ENCODE measurements at places on chromosomes 2 and 18. TPM values are rescaled to one million over a fixed set of nuclear protein-coding genes. Genes with fewer than 3 reads are reported as not detected.

Gene MOGAT1
- polyA plus RNA-seq = not detected

Gene LYG2
- polyA plus RNA-seq = not detected

Gene CHMP3
- polyA plus RNA-seq = 76.8 TPM

Gene TBR1
- 0.12 TPM for polyA plus RNA-seq

Gene SPIRE1
- 59.9 TPM for polyA plus RNA-seq

Gene CAPN13
- not detected for polyA plus RNA-seq

Gene NPAS2
- 8.5 TPM for polyA plus RNA-seq

DNA sequence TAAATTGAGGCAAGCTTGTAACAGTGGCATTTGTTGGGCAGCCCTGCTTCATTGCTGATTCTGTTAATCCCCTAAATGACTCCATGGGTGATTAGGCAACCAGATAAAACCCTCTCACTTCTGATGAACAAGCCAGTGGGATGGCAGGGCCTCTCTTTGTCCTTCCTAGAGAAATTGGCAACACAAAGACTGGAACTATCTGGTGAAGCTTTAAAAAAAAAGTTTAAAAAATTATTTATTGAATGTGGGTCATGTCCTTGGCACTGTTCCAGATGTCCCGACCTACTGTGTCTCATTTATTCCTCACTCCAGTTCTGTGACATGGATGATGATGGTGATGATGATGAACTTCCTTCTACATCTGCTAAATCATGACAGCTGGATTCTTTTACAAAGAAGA, 30.8 kb downstream of the NRP2 start:
- H3K4me1 ChIP-seq = no peaks in the 10 kb centered on the region
- no peaks in the 10 kb centered on the region for H3K36me3 ChIP-seq
- H3K4me3 ChIP-seq = no peak overlapping the region
- DNase-seq = no peak

DNA sequence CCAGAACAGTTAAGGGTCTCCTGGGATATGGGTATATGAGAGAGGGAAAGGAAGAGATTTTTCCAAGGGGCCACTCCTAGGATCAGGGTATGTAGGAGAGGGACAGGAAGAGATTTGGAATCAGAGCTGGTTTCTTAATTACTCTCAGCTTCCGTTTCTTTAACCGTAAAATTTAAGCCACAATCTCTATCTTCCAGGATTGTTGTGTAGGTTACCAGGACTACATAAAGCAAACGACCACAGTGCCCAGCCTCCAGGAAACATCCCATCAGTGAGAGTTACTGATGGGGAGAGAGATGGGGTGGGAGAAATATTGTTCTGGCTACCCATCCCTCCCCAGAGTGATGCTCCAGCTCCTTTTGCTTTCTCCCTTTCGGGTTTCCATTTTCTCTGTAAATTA, 114.6 kb upstream of the THUMPD2 start:
- no peaks in the 10 kb centered on the region for H3K27me3 ChIP-seq
- no peak overlapping the region for H3K27ac ChIP-seq
- no peaks in the 10 kb centered on the region for H3K4me1 ChIP-seq
- no peak overlapping the region for H3K4me3 ChIP-seq

- H3K27me3 ChIP-seq = peaks cover 34% of the 10 kb centered on the region
- no peak overlapping the region for H3K4me3 ChIP-seq
- no peaks in the 10 kb centered on the region for H3K36me3 ChIP-seq
Observed at GRCh38 chr2:104871649-104871971, 17.7 kb downstream of the POU3F3 start.

- no peak for DNase-seq
- H3K4me1 ChIP-seq = no peaks in the 10 kb centered on the region
- H3K27ac ChIP-seq = no peak overlapping the region
- H3K4me3 ChIP-seq = no peak overlapping the region
- H3K36me3 ChIP-seq = no peaks in the 10 kb centered on the region
- no peaks in the 10 kb centered on the region for H3K27me3 ChIP-seq
Observed at GRCh38 chr2:62489162-62489561, 16.8 kb downstream of the TMEM17 start.

GRCh38 chr2:70083344-70084156, 3.7 kb upstream of the PCBP1 start:
- peaks cover 22% of the 10 kb centered on the region for H3K4me1 ChIP-seq
- H3K36me3 ChIP-seq = peaks cover 61% of the 10 kb centered on the region
- H3K27me3 ChIP-seq = no peaks in the 10 kb centered on the region
- H3K27ac ChIP-seq = peak overlapping the region; percentile 100

DNA sequence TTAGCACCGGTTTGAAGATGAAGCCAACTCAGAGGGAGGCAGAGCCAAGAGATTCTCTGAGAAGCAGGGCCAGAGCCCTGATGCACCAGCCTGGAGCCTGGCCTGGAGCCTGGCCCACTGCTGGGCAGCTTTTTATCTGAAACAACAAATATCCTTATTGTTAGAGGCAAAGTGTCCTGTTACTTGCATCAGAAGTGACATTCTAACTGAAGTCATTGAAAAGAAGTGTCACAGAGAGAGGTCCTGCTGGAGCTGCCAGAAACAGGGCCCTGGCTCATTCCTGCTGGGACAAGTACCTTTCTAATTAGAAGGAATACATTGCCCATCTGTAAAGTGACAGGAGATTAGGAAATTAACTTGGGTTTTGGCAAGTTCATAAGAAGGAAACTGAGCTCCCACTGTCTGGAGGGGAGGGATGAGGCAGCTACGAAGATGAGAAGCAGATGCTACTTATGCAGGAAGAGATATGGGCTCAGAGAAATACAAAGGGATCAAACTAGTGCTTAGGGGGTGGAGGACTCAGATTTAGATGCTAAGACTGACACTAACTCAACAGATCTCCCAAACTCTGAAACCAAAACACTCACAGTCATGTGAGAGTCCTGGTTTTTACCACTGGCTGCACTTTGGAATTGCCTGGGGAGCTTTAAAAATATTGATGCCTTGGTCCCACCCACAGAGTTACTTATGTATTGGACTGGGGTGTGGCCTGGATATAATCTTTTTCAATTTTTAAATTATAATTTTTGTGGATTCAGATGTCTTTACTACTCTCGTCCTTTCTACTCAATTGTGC, 11.0 kb upstream of the HK2 start:
- no peaks in the 10 kb centered on the region for H3K27me3 ChIP-seq
- DNase-seq = no peak
- H3K4me3 ChIP-seq = no peak overlapping the region

- no peaks in the 10 kb centered on the region for H3K27me3 ChIP-seq
- no peak for DNase-seq
- H3K36me3 ChIP-seq = no peaks in the 10 kb centered on the region
- no peak overlapping the region for H3K4me3 ChIP-seq
- no peaks in the 10 kb centered on the region for H3K4me1 ChIP-seq
Observed at GRCh38 chr2:46651363-46652099, 172.2 kb downstream of the TMEM247 start.

- no peak overlapping the region for H3K4me3 ChIP-seq
- no peaks in the 10 kb centered on the region for H3K27me3 ChIP-seq
- no peak for DNase-seq
- peaks cover 8% of the 10 kb centered on the region for H3K4me1 ChIP-seq
- no peaks in the 10 kb centered on the region for H3K36me3 ChIP-seq
Observed at GRCh38 chr2:138572318-138572717, 70.7 kb downstream of the SPOPL start.

DNA sequence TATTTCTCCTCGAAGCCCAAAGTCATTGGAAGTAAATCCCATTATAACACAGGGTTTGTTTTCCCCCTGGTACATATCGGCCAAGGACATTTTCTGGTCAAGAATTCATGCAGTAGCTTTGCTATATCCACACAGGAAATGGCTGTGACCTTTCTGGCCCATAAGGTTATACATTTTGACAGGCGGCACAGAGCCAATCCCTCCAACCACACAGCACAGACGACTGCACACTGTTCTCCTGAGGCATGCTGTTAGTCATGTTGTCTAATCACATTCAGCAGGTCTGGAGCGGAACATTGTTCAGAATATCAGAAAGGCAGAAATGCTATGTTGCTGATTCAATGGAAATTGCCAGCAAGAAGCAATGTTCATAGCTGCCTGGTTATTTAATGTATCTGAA, 742.3 kb upstream of the SLC8A1 start:
- no peak overlapping the region for H3K4me3 ChIP-seq
- H3K27me3 ChIP-seq = no peaks in the 10 kb centered on the region
- H3K4me1 ChIP-seq = peaks cover under 1% of the 10 kb centered on the region

- no peaks in the 10 kb centered on the region for H3K36me3 ChIP-seq
- no peak for DNase-seq
- H3K4me3 ChIP-seq = no peak overlapping the region
Observed at GRCh38 chr2:38650012-38650411, 15.9 kb upstream of the GALM start.

DNA sequence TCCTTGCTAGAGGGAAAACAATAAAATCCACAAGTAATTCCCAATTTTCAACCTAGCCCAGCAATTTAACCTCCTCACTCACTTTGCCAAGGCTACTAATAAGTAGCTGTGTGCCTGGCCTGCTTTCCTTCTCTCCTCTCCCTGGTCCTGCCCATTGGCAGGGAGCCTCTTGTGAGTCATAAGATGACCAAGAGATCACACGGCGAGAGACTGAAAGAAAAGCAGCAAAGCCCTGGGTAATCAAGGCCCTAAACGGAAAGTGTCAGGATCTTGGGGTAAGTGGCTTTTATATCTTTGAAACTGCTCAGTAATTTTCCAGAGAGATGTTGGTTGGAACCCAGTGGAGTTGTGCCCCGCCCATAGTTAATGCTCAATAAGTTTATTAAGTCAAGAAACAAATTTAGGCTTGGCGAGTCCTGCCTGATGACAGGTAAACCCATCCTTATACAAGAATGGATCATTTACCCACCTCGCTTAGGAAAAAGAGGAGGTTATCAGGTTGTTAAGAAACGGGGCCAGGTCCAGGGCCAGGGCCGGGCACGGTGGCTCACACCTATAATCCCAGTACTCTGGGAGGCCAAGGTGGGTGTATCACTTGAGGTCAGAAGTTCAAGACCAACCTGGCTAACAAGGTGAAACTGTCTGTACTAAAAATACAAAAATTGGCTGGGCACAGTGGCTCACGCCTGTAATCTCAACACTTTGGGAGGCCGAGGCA, 10.0 kb upstream of the ADAM17 start:
- H3K4me3 ChIP-seq = peak overlapping the region; percentile 52
- DNase-seq = peak; percentile 84
- peaks cover 8% of the 10 kb centered on the region for H3K4me1 ChIP-seq
- peaks cover 7% of the 10 kb centered on the region for H3K36me3 ChIP-seq
- H3K27me3 ChIP-seq = no peaks in the 10 kb centered on the region

DNA sequence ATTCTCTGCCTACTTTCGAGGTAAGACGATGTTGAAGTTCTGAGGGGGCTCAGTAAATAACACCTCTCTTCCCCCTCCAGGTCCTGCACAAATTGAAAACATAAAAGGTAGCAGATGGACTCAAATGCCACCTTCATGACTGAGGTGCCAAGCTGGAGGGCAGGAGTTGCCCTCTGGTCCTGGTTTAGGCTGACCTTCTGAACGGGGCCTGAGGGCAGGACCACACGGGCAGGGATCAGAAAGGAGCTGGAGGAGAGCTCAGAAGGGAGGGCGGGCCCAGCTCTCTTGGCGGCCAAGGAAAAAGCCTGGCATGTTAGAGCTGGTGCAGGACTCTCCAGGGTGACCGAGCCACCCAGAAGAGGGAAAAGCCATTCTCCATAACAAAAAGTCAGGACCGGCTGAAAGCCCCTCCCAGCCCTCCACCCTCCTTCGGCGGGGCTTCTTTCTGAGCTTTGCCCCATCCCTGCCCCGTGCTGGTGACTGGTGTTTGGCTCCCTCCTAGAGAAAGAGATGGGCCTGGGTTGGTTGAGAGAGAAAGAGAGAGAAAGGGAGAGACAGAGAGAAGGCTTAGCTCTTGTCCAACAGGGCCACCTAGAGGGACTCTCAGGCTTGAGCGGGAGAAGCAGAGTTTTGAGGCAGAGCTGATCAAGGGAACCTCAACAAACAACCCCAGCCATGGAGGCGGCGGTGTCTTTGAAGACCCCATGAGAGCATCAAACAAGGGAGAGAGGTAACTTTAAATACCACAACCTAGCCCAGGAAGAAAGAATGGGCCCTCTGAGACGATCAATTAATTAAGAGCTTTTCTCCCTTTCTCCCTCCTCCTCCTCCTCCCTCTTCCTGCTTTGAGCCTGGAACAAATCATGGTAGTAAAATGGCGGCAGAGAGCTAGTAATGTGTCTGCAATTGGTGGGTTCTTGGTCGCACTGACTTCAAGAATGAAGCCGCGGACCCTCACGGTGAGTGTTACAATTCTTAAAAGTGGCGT, 50.8 kb downstream of the WIPF1 start:
- H3K36me3 ChIP-seq = no peaks in the 10 kb centered on the region
- no peaks in the 10 kb centered on the region for H3K27me3 ChIP-seq
- no peak overlapping the region for H3K4me3 ChIP-seq
- H3K4me1 ChIP-seq = no peaks in the 10 kb centered on the region
- H3K27ac ChIP-seq = no peak overlapping the region

DNA sequence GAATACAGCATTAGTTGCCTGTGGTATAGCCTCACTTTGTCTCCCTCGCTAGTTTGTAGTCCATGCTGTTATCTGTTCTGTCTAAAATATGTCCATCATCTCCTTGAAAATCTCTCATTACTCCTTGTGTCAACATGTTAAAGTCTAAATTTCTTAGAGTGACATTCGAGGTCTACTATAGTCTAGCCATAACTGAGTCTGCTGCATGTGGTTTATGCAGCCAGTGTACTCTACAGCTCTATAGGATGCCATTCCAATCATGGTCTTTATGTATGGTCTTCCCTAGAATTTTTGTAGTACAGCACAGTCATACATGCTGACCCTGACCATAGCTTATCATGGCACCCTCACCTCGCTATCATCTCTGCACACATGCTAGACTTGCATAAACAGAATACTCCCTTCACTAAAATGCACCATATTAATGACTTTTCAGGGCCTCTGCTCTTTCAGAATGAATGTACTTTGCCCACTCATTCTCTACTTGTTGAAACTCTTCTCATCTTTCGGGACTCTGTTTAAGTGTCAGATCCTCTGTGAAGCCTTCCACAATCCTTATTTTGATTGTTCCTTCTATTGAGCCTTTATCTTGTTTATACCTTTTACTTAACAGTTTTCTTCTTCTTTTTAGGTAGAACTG, 12.8 kb downstream of the TANK start:
- H3K4me1 ChIP-seq = peaks cover 15% of the 10 kb centered on the region
- no peak overlapping the region for H3K27ac ChIP-seq
- H3K36me3 ChIP-seq = no peaks in the 10 kb centered on the region
- no peaks in the 10 kb centered on the region for H3K27me3 ChIP-seq
- DNase-seq = no peak

GRCh38 chr18:79396431-79397246, 909 bp downstream of the NFATC1 start:
- H3K4me1 ChIP-seq = peaks cover 28% of the 10 kb centered on the region
- H3K36me3 ChIP-seq = no peaks in the 10 kb centered on the region
- peak; percentile 66 for DNase-seq
- peak overlapping the region; percentile 88 for H3K27ac ChIP-seq
- H3K27me3 ChIP-seq = no peaks in the 10 kb centered on the region
- H3K4me3 ChIP-seq = peak overlapping the region; percentile 75

- H3K36me3 ChIP-seq = no peaks in the 10 kb centered on the region
- peak overlapping the region; percentile 83 for H3K4me3 ChIP-seq
- H3K27me3 ChIP-seq = no peaks in the 10 kb centered on the region
- no peaks in the 10 kb centered on the region for H3K4me1 ChIP-seq
Observed at GRCh38 chr18:61893971-61894750, 1.4 kb upstream of the RNF152 start.

GRCh38 chr2:144942516-144943256, 422.8 kb upstream of the ZEB2 start:
- no peak overlapping the region for H3K27ac ChIP-seq
- H3K4me3 ChIP-seq = no peak overlapping the region
- no peak for DNase-seq
- H3K4me1 ChIP-seq = no peaks in the 10 kb centered on the region
- H3K36me3 ChIP-seq = no peaks in the 10 kb centered on the region

GRCh38 chr2:157971702-157972101, 95.6 kb upstream of the ACVR1 start:
- H3K27me3 ChIP-seq = no peaks in the 10 kb centered on the region
- no peaks in the 10 kb centered on the region for H3K36me3 ChIP-seq
- no peaks in the 10 kb centered on the region for H3K4me1 ChIP-seq
- H3K27ac ChIP-seq = no peak overlapping the region

Data from psoas muscle (tissue), 8 donors.